ENCODE measurements at places on chromosomes 2 and 18.

DNA sequence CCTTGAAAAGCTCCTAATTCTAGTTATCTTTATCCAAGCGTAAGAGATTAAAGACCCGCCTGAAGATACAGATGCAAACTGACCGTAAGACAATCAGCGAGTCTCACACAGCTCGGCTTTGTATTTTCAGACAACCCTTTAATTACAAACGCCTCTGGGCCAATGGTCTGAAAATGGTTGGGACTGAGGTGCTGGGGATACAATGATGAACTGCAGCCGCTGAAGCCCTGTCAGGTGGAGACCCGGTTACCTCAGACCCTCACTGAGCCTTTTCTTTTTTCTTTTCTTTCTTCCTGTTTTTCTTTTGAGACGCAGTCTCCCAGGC, 715 bp upstream of the CFAP36 start:
- no peak for DNase-seq

GRCh38 chr2:158772306-158773078, 22.6 kb upstream of the DAPL1 start:
- no peak for DNase-seq

- DNase-seq, result no peak
Measured at GRCh38 chr18:67875944-67876343, 359.4 kb upstream of the DSEL start.

GRCh38 chr2:156907806-156908205, 349.7 kb upstream of the GALNT5 start:
- DNase-seq, result no peak

DNA sequence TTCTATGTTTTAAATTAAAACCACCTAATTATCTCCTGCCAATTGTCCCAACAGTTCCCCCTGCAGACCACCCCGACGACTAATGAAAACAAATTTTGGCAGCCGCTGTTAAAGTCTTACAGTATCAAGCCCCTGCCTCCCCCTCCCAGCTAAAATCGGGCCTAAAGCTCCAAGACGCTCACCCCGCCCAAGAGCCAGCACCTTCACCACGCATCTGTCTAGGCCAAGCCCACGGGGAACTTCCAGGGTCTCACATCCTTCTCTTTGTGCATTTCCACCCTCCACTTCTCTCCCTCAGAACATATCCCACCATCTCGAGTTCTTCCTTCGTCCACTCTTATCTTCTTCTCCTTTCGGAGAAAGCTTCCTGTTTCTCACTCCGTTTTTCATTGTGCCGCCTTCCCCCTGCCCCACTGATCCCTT, 445 bp downstream of the PRPF40A start:
- peak; percentile 8 for DNase-seq

- DNase-seq, result no peak
Measured at GRCh38 chr2:9547262-9547991, 8.2 kb downstream of the ADAM17 start.

DNA sequence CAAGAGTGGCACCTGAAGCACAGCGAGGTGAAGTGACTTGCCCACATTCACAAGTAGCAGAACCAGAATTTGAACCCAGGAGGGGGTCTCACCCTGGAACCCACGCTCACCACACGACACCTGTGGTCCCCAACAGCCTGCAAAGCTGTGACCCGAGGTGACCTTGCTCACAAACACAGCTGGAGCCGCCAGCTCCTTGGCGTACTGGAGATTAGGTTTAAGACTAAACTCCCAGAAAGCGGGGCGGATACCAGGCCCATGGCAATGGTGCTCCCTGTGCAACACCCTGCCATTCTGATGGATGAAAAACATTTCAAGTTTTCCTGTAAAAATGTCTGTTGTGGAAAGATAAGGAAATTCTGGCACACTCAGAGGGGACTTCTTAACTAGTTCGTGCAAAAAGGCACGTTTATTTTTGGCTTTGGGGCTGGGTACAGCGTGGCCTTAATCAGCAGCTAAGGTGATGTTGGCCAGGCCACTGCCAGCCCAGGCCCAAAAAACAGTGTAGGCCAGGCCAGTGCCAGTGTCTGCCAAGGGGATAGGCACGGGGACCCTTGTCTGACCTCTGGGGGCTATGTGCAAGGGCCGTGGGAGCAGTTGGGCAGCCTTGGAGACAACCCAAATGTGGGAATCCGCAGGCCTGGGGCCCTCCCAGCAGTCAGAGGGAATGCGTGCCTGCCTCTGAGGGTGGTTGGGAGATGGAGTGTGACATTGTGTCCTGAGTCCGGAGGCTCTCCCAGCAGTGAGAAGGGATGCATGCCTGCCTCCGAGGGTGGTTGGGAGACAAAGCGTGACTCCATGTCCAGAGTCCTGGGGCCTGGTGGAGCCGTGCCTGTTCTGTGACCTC, 185.0 kb upstream of the HS6ST1 start:
- DNase-seq, result no peak

DNA sequence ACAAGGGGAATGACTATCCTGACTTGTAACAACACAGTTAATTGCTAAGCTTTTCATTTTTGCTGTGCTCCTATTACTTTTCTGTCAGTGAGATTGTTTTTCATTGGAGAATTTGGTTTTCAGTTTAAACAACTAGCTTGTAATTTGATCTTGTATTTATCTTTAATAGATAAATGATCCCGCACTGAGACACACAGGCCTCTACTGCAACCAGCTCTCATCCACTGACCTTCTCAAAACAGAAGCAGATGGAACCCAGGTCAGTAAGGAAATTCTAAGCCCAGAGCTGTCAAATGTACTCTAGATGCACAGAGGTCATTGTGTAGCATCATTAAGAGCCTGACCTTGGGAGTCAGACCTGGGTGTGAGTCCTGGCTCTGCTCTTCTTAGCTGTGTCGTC, 30.7 kb downstream of the PTRHD1 start:
- no peak for DNase-seq

- DNase-seq, result no peak
Measured at GRCh38 chr2:23788100-23788499, 138.8 kb downstream of the ATAD2B start.

DNA sequence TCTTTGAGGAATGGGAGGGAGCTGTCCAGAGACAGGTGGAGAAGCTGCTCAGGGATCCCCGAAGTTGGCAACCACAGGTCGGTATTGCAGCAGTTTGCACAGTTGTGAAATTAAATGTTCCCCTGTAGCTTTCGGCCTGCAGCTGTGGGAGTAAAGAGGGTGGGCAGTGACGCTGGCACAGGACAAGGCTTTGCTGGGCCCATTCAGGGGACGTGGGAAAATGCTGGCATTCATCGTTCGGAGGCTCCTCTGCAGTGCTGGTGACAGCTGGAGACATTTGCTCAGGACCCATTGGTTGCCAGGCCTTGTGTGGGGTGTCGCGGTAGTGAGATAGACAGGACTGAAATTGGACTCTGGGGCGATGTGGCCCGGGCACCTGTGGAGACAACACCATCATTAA, 173.7 kb downstream of the MYCN start:
- no peak for DNase-seq

DNA sequence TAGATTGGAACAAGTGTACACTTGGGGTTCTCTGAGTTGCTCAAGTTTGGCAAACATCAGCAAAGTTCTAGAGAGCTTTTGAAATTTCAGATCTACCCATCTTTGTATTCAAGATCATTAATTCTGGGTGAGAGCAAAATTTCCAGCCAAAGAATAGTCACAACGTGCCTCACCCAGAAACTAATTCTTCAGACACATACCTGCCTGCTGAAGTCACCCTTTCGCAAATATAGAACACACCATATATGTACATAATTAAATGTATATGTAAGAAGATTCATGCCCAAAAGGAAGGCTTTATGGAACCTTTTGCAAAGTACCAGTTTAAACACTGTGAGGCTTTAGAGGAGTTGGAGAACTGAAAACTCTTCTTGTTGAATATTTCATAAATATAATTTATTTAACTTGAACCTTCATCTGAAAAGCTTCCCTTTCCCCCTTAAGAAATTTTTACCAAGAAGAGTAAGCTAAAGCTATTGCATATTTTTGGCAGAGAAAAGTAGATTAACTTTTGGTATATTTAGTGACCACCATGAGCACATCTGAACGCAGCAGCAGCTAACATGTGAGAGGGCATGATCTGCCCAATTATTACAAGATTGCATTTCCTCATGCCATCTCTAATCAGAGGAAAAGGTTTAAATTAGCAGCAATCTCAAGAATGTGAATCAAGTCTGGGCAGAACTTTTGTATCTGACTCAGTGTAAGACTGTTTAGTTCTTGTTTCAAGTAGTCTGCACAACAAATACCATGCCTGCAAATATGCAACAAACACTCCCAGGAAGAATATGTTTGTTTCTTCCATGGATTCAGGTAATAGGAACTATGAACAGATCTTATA, 8.2 kb downstream of the RND3 start:
- no peak for DNase-seq

GRCh38 chr2:121804340-121804739, 48.9 kb downstream of the TSN start:
- DNase-seq, result no peak

- no peak for DNase-seq
Measured at GRCh38 chr2:77507657-77508056, 14.5 kb downstream of the LRRTM4 start.

DNA sequence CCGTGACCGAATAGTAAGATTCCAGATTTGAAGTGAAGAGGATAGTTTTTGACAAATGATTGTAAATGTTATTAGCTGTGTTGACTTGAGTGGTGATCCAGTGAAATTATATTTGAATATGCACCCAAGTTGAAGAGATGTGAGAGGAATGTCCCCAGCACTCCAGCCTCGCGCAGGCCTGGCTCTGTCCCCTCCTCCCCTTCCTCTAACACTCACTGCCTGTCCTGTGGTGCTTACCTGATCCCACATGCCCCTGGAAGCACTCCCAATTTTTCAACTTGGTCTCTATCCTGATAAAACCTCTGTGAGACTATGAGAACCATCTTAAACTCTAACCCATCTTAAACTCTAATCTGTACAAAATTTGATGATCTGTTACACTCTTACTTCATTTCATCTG, 154.7 kb upstream of the LRP1B start:
- DNase-seq, result no peak

- DNase-seq, result peak; percentile 8
Measured at GRCh38 chr2:7572450-7572849, 655.2 kb downstream of the RNF144A start.

GRCh38 chr2:8409461-8410260, 272.2 kb upstream of the ID2 start:
- no peak for DNase-seq

DNA sequence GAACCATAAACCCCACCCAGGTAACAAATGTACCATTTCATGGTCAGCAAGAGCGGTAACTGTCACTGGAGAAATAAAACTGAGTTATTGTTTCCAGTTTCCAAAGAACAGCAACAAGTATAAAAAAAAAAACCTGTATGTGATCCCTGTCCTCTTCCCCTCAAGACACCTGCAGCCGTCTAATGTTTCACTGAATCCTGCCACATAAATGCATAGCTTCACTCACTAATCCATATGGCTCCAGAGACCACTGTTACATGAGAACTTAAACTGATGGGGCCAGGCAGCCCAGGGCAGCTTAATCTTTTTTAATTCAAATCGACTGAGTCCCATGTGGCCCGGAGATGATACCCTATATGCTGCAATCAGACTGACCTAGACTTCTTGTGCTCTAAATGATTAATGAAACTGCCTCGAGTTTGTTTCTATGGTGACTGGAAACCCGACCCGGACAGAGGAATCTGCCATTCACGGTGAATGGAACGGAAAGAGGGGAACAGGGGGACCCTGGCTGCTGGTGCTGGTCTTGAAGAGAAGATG, 60.9 kb upstream of the SIX2 start:
- no peak for DNase-seq

- no peak for DNase-seq
Measured at GRCh38 chr2:10733980-10734379, 12.6 kb downstream of the ATP6V1C2 start.

- DNase-seq, result no peak
Measured at GRCh38 chr18:68874361-68874760, 76.5 kb downstream of the CCDC102B start.

DNA sequence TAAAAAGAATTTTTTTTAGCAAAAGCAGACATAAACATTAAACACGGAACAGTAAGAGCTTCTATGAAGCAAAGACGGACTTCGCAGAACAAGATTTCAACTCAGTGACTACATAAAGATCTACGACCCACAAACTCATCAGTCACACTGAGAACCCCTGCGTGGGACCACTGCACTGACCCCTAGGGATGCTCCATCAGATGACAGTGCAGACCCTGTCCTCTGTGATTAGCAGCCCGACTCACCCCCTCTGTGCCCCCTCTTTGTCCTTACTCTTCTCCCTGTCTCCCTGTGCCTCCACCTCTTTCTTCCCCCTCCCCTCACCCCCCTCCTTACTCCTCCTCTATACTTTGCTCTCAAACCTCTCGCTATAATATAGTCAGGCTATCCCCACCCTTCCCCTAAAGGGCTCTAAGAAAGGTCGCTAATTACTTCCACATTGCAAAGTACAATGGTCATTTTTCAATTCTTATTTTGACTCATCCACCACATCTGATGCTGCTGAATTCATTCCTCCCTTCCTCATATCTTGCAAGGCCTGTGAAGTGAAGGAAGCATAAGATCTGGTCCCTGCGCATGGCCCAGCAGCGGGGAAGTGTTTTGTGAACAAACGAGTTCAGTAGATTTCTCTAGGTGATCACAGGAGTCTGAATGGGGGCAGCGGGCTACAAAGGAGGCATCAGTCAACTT, 89.3 kb downstream of the CABYR start:
- no peak for DNase-seq

GRCh38 chr2:205725059-205725458, 42.8 kb downstream of the NRP2 start:
- DNase-seq, result no peak

- no peak for DNase-seq
Measured at GRCh38 chr2:163556511-163556910, 179.3 kb downstream of the FIGN start.

- no peak for DNase-seq
Measured at GRCh38 chr18:9184998-9185613, 48.5 kb downstream of the ANKRD12 start.

DNA sequence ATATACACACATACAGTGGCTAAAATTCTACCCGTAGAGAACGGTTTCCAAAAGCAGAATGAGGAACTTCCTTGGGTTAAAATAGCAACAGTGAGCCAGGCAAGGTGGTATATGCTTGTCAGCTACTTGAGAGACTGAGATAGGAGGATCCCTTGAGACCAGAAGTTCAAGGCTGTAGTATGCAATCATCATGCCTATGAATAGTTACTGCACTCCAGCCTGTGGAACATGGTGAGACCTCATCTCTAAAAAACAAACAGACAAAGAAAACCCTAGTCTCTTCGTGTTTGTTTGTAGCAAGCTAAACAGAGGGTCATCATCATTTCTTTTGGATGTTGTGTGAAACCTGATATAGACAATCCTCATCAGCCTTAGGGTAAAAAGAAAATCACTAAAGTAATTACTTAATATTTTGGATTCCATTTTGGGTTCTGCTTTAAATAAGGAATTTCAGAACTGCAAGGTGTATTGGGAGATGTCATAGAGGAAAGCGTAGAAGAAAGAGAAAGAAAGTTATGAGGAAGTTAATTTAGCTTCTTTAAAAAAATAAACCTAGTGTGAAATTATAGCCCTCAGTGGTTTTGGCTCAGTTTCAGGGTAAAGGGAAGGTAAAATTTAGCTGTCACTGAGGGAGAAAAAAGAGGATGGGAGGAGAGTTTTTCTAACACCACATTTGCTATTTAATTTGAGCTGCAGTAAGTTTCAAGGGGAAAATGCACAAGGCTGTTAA, 46.5 kb downstream of the PLEK start:
- DNase-seq, result no peak

Measured in stimulated activated CD8-positive, alpha-beta memory T cell treated with anti-CD3 and anti-CD28 coated beads, Interleukin-7, amount 100 ng/mL, for 4 hours (primary cell).